ENCODE measurements at places on chromosomes 13 and 19.

DNA sequence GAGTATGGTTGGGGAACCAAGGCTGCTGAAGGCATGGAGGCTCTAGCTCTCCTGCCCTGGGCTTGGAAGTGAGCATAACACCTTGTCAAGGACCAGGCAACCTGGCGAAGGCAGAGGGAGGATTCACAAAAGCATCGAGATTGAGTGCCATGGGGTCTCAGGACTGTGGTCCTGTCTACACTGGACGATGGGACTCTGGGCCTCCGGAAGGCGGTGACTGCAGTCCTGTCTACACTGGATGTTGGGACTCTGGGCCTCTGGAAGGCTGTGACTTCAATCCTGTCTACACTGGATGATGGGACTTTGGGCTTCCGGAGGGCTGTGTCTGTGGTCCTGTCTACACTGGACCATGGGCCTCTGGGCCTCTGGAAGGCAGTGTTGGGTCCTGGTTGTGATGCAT lies 290.4 kb downstream of the TEX29 start:
- DNase-seq = no peak

GRCh38 chr13:77918391-77919245 lies at the start of gene EDNRB:
Gene EDNRB, minus strand, starts transcription at chr13:77918831. Its CDS starts 258 bp downstream, at chr13:77918573.
- DNase-seq = no peak

DNA sequence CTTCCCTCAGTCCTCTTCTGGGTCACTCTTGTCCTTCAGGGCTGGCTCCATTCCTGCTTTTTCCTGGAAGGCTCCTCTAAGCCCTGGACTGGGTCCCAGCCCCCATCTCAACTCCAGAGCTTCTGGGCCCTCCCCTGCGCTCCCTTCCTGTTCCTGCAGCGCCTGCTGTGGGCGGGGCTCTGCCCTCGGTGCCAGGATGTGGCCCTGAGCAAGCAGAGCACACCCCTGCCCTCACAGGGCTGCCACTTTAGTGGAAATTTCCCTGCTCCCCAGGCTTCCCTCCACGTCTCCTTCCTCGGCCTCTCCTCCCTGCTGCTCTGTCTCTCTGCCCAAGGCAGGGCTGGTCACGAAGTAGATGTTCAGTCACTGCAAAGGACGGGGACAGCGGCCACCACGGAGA lies 28.8 kb downstream of the DPF1 start:
- DNase-seq = no peak

DNA sequence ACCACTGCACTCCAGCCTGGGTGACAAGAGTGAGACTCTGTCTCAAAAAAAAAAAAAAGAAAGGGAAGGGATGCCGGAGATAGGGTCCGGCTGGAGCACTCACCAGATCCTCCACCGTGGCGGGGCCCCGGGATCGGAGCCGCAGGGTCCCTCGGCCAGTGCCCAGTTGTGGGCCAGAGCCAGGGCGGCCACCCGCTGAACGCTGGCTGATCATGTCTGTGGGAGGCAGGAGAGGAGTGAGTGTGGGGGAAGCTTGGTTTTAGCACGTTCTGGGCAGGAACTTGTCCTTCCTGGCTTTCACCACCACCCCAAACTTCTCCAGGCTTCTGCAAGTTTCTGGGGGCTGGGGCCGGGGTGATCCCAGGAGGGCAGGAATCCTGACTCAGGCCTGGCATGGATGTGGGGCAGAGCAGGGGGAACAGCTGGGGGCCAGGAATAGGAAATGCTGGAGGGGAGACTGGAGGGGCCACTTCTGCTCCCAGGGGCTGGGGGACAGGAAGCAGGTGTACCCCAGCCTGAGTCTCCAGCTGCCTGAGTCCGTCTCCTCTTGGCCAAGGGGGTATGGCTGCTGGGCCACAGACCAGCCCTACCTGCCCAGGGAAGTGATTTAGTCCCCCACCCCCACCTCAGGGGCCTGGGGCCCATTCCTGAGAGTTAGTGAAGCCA lies 4.3 kb upstream of the PTGER1 start:
- DNase-seq = no peak

GRCh38 chr19:53102756-53103233 lies 427 bp downstream of the ZNF160 start:
- peak; percentile 57 for DNase-seq

DNA sequence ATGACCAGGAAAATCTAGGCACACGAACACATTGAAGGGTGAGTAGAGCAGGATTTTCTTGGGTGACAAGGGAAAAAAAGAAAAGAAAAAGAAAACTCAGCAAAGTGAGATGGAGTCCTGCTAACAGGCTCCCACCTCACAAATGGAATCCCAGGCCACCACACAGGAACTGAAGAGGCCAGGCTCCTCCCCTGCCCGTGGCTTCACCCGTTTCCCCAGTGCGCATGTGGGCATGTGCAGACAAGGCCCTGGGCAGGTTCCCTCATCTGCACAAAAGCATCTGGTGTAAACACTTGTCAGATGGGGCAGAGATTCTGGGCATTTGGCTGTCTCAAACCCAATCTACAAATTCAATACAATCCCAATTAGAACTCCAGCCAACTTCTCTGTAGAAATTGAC lies 24.5 kb downstream of the CFAP97D2 start:
- no peak for DNase-seq

DNA sequence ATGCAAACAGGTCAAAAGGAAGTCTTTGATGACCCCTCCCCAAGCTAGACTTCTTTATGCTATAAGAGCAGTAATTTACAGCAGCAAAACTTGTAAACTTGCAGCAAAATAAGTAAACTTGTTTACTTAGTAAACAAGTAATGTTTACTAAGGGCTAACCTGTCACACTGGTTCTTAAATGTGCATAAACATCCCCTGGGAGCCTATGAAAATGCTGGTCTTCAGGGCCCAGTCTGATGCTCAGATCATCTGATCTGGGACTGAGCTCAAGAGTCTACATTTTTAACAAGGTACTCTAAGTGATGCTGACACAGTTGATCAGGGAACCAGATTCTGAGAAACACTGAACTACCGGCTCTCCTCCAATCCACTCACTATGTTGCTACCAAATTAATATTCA lies 53.4 kb downstream of the MTMR6 start:
- DNase-seq = no peak

DNA sequence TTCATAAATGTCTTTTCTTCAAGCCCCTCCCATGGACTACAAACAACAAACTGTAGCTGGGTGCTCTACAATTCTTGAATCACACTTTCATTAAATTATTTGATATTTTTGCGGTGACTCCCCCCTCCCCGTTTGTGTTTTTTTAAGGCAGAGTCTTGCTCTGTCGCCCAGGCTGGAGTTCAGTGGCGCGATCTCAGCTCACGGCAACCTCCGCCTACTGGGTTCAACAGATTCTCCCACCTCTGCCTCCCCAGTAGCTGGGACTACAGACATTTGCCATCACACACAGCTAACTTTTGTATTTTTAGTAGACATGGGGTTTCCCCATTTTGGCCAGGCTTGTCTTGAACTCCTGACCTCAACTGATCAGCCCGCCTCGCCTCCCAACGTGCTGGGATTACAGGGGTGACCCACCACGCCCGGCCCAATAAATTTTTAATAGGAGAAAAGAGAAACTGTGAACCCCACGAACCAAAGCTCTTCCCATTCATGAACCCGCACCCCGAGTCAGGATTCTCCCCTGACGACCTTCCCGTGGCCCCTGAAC lies 703 bp downstream of the ZNF506 start:
- no peak for DNase-seq

GRCh38 chr19:12872255-12872654 lies 9.0 kb downstream of the DNASE2 start:
- DNase-seq = no peak

DNA sequence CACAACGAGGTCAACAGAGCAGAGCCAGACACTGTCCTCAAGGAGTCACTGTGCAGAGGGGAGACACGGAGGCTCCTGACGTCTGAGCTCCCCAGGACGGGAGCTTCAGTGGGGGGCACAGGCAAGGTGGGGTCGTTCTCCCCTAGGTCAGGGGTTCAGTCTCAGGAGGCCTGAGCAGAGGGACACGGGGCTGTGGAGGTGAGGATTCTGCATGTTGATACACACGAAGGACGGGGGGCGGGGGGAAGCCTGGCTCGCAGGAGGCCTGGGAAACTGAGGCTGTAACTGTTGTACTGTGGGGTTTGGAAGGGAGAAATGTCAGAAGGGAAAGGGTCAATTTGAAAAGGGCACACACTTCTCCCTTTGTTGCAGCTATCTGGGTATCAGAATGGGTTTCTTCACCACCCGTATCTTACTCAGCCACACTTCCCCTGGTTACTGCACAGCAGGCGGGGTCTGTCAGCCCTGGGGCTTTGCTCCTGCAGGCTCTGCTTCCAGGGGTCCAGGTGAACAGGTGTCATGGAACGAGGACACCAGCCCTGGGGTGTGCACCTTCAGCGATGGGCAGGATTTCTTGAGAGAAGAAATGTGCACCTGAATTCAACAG lies 748 bp upstream of the SIGLEC8 start:
- DNase-seq = no peak

- DNase-seq = no peak
These were observed 2.7 kb downstream of the MYO9B start for GRCh38 chr19:17078036-17078919.

- no peak for DNase-seq
These were observed 5.8 kb downstream of the TM9SF2 start for GRCh38 chr13:99507054-99507453.

GRCh38 chr13:106348075-106348840 lies 187.2 kb downstream of the EFNB2 start:
- no peak for DNase-seq

- DNase-seq = no peak
These were observed 12.8 kb downstream of the PDE4A start for GRCh38 chr19:10433131-10433536.

- DNase-seq = no peak
These were observed 19.5 kb downstream of the NUFIP1 start for GRCh38 chr13:44969551-44970484.

GRCh38 chr13:113802090-113802531 lies 43.1 kb downstream of the TMEM255B start:
- no peak for DNase-seq

DNA sequence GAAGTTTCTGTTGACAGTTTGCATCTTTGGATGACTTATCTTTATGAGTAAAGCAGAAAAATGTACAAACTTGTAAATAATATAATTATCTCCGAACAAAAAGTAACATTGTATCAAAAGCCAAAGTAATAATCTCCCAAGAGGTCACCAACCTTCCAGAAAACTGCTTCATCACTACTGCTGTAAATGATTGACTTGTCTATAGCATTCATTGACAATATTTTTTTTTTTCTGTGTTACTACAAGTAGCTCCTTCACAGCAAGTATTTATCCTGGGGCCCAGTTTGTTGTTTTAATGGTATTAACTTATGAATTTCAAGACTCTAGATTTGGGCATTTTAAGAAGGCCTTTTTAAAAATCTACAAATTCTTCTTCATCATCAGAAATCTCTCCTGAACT lies 242.4 kb downstream of the KLF12 start:
- DNase-seq = no peak

DNA sequence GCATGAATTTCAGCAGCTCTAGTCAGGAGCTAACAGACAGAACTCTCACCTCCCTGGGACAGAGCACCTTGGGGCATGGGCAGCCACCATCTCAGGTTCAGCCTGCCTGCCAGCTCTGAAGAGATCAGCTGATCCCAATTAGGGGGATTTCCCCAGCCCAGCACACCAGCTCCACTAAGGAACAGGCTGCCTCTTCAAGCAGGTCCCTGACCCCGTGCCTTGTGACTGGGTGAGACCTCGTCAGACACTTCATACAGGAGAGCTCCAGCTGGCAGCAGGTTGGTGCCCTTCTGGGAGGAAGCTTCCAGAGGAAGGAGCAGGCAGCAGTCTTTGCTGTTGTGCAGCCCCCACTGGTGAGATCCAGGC lies 84.5 kb upstream of the UFM1 start:
- no peak for DNase-seq

DNA sequence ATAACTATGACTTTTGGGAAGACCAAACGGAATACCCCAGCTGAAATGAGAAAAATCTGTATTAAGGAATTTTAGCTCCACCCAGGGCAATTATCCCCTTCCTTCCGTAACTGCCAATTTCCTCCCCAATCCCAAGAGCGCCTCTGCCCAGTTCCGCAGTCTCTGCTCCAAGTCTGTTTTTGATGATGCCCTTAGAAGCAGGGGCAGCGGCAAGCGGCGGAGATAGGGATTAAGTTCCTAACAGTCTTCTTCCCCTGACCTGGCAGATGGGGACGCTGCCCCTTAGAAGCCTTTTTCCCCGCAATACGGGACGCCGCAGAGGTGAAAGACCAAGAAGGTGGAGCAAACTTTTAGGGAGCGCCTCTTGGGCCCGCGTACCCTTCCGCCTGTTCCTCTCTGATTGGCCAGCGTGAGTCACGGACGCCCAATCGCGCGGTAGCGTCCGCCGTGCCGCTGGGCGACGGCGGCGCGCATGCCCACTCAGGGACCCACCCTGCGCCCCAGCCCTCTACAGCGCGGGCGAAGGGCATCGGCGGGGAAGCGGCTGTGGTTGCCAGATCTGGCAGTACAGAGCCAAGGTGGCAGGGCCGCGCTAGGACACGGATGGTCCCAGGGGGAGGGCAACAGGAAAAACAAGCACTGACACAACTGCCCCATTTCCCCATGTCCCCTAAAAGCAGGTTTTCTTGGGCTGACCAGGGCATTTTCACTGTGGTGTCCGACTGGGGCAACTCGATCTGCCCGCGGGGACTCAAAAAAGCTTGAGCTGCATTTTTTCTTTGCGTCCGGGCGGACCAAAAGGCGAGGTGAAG lies 843 bp upstream of the TDRD3 start:
- DNase-seq = peak; percentile 97

- no peak for DNase-seq
These were observed 820.6 kb downstream of the PCDH17 start for GRCh38 chr13:58452123-58452623.

DNA sequence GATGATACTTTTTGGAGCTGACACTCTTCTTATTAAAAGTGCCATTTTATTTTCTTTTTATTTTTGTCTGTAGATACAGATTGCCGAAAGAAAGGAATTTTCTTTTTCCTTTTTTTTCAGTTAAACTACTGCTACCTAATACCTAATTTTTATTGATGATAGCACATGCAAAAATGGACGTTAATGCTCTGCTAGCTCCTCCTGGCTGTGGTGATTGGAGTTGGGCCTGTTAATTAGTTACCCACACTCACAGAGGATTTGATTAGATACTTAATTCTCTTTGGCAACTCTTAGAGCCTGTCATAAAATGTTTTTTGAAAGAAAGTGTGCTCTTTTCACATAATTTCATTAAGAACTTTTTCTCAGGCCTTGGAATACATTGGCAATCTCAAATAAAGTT lies 366.8 kb downstream of the DCT start:
- DNase-seq = no peak

GRCh38 chr13:19058566-19058965 lies 123.1 kb downstream of the TUBA3C start:
- DNase-seq = no peak

GRCh38 chr19:6023936-6024335 lies 46.0 kb upstream of the RANBP3 start:
- DNase-seq = no peak
